ENCODE measurements at places on chromosomes 16 and 17. TPM values are rescaled to one million over a fixed set of nuclear protein-coding genes. Genes with fewer than 3 reads are reported as not detected.
A peak's percentile ranks its signal among the peaks of the same experiment; 100 is the strongest.

GRCh38 chr17:47975189-47975822 is 4.4 kb downstream of the CDK5RAP3 start:
- peaks cover 49% of the 10 kb centered on the region for H3K36me3 ChIP-seq
- no peak overlapping the region for H3K27ac ChIP-seq
- H3K4me3 ChIP-seq: no peak overlapping the region
- peaks cover 6% of the 10 kb centered on the region for H3K4me1 ChIP-seq
- H3K27me3 ChIP-seq: no peaks in the 10 kb centered on the region
- DNase-seq: no peak

DNA sequence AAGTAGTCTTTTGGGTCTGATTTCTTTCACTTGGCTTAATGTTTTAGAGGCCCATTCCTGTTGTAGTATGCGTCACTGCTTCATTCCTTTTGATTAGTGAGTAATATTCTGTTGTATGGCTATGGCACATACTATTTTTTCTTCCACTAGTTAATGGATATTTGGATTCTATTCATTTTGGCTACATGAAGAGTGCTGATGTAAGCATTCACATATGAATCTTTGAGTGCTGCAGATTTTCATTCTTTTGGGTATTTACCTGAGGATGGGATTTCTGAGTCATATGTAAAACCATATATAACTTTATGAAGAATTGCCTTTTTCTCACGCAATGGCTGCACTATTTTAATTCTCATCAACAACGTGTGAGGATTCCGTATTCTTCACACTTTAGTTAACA is 113.6 kb downstream of the AHSP start:
- DNase-seq: no peak
- no peaks in the 10 kb centered on the region for H3K36me3 ChIP-seq
- no peaks in the 10 kb centered on the region for H3K27me3 ChIP-seq
- H3K27ac ChIP-seq: no peak overlapping the region
- no peaks in the 10 kb centered on the region for H3K4me1 ChIP-seq

- H3K4me3 ChIP-seq: no peak overlapping the region
- no peak overlapping the region for H3K27ac ChIP-seq
- H3K27me3 ChIP-seq: no peaks in the 10 kb centered on the region
- H3K36me3 ChIP-seq: no peaks in the 10 kb centered on the region
Observed at GRCh38 chr17:79622776-79623175, 11.9 kb upstream of the RBFOX3 start.

- no peak overlapping the region for H3K27ac ChIP-seq
- H3K4me3 ChIP-seq: no peak overlapping the region
- DNase-seq: no peak
Observed at GRCh38 chr16:57192146-57192545, 6.0 kb downstream of the RSPRY1 start.

DNA sequence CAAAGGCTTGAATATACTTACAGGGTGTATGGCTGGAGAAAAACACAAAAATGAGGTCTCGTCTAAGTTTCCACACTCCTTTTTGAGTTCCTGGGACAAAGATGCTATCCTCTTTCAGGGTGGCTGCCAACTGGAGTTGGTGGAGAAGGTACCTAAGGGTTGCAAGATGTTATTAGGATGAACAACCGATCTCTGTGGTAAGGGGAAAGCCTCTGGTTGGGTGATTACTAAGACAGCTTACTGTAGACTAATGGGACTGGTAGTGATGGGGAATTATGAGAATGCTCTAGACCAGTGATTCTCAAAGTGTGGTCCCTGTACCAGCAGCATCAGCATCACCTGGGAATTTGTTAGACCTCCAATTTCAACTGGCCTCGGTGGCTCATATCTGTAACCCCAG is 6.0 kb downstream of the ADAT1 start:
- DNase-seq: no peak
- no peaks in the 10 kb centered on the region for H3K27me3 ChIP-seq
- peaks cover 6% of the 10 kb centered on the region for H3K4me1 ChIP-seq
- H3K36me3 ChIP-seq: peaks cover 64% of the 10 kb centered on the region

DNA sequence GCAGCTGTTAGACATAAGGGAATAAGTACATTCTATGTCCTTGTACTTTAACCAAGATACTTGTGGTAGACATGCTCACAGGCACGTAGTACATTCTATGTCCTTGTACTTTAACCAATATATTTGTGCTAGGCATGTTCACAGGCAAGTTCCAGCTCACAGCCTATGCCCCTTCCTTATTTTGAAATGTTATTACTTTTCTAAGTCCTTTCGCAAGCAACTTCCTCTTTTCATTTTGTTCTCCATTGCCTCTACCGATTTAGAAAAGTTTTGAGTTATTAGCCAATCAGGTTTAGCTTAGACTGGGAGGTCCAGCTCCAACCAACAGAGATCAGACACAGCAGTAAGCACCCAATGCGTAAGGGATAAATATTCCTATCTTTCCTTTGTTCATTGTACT is 60.1 kb upstream of the NUDT7 start:
- DNase-seq: no peak
- H3K27ac ChIP-seq: no peak overlapping the region
- no peaks in the 10 kb centered on the region for H3K27me3 ChIP-seq
- no peak overlapping the region for H3K4me3 ChIP-seq
- H3K4me1 ChIP-seq: no peaks in the 10 kb centered on the region
- H3K36me3 ChIP-seq: no peaks in the 10 kb centered on the region

GRCh38 chr17:31678431-31678830 is 180.6 kb downstream of the COPRS start:
- H3K36me3 ChIP-seq: no peaks in the 10 kb centered on the region
- H3K4me1 ChIP-seq: no peaks in the 10 kb centered on the region
- H3K4me3 ChIP-seq: no peak overlapping the region
- DNase-seq: no peak
- H3K27me3 ChIP-seq: no peaks in the 10 kb centered on the region
- no peak overlapping the region for H3K27ac ChIP-seq

DNA sequence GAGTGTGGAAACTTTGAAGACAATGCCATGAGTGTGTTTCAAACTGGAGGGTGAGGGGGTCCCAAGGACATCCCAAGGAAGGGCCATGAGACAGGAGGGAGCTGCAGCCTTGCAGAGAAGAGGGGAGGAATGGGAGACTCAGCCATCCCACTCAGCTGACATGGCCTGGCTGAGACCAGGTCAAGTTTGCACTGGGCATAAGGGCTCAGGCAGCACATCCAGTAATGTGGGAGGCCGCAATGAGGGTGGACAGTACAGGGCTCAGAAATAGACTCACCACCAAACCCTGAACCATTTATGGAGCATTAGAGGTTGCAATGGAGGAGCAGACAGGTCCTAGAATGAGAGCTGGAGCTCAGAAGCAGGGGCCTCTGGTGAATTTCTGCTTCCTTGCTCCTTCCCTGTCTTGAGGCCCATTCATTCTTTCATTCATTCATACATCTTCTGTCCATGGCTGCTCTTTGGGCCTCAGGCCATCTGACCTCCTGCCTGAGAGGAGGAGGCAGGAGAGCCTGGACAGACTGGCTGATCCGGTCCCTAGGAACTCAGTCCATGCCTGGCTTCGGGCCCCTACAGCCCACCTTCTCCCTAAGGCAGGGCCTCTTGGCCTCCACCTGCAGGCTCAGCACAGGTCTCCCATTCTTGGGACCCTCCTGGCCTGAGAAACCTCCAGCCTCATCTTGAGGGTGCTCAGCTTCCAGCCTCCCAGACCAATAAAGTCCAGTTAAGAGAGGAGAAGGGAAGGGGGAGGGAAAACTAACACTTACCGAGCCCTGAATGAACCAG is 70.5 kb upstream of the CDH5 start:
- H3K36me3 ChIP-seq: no peaks in the 10 kb centered on the region
- no peak for DNase-seq
- no peaks in the 10 kb centered on the region for H3K27me3 ChIP-seq
- no peak overlapping the region for H3K27ac ChIP-seq
- H3K4me3 ChIP-seq: no peak overlapping the region

- H3K27ac ChIP-seq: no peak overlapping the region
- no peak for DNase-seq
- H3K27me3 ChIP-seq: no peaks in the 10 kb centered on the region
- H3K36me3 ChIP-seq: no peaks in the 10 kb centered on the region
- H3K4me1 ChIP-seq: no peaks in the 10 kb centered on the region
Observed at GRCh38 chr16:69880640-69881133, 70.4 kb upstream of the CLEC18A start.

DNA sequence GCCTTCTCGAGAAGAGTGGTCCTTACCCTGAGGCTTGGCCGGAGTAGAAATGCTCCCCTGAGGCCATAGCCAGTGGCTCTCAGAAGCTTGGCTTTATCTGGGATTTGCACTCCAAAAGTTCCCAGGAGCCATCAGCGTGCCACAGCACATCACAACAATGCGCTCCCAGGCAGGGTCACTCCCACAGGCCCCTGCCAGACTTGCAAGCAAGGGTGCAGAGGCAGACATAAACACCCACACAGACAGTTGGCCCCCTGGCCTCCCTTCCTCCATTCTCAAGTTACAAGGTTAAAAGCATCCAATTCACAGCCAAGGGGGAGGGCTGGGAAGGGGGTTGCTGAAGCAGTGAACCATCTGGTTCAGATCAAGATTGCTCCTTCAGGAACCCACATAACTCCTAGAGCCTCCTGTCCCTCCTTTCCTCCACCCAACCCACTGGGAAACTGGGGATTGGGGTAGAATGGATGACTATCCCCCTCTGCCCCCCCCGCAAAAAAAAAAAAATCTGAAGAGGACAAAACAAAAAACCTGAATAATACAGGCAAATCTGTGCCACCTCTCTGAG is 1.8 kb downstream of the ST3GAL2 start:
- no peak overlapping the region for H3K27ac ChIP-seq
- H3K4me1 ChIP-seq: peaks cover 20% of the 10 kb centered on the region
- DNase-seq: peak; percentile 67
- peak overlapping the region; percentile 92 for H3K4me3 ChIP-seq

- peaks cover 4% of the 10 kb centered on the region for H3K4me1 ChIP-seq
- H3K27me3 ChIP-seq: no peaks in the 10 kb centered on the region
- H3K36me3 ChIP-seq: no peaks in the 10 kb centered on the region
- H3K4me3 ChIP-seq: no peak overlapping the region
- H3K27ac ChIP-seq: no peak overlapping the region
- no peak for DNase-seq
Observed at GRCh38 chr17:65407017-65407416, 154.4 kb downstream of the AXIN2 start.

GRCh38 chr16:78127130-78127529 is 27.7 kb downstream of the WWOX start:
- no peak overlapping the region for H3K4me3 ChIP-seq
- no peak for DNase-seq
- H3K36me3 ChIP-seq: no peaks in the 10 kb centered on the region
- peaks cover 3% of the 10 kb centered on the region for H3K4me1 ChIP-seq

DNA sequence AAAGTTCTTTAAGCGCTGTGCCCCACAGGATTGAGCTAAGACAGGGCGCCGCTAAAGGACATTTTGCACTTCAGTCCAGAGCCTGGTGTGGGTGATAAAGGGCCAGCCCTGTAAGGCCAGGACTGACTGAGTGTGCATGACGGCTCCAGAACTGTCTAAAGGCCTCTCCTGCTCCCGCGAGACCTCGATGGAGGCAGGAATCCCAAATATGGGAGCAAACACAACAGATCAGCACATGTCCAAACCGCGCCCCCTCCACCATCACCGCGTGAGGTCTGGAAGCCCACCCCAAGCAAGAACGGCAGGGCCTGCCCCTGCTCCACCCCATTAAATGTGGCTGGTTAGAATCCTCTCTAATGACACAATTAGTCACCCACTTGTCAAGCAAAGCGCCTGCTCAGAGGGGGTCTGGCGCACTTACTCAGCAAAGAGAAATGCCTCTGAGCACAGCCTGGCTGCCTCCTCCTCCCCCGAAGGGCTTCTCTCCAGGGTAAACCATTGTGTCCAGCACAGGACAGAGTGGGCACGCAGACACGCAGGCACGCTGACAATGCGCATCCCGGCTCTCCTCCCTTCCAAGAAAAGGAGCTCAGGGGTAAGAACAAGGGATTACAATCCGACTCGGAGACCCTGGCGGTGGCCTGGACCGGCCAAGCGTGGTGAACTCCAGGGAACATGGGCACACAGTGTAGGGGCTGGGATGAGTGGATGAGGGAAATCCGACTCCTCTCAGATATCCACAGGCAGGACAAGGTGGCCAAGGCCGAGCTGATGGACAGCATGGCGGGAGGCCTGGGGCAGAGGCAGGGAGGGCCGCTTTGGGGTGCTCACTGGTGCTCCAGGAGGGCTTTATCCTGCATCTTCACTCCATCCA is 1.5 kb downstream of the MXRA7 start:
- H3K36me3 ChIP-seq: no peaks in the 10 kb centered on the region
- peaks cover 22% of the 10 kb centered on the region for H3K4me1 ChIP-seq
- H3K27me3 ChIP-seq: peaks cover 22% of the 10 kb centered on the region

- no peaks in the 10 kb centered on the region for H3K36me3 ChIP-seq
- H3K4me1 ChIP-seq: 0 out of 2 replicates have a peak, but pooled peaks cover 7% of the 10 kb centered on the region
- H3K27me3 ChIP-seq: no peaks in the 10 kb centered on the region
- no peak for DNase-seq
Observed at GRCh38 chr17:10051112-10051511, 146.0 kb upstream of the RCVRN start.

GRCh38 chr17:19647697-19648474 is 665 bp upstream of the ALDH3A2 start:
- peaks cover under 1% of the 10 kb centered on the region for H3K36me3 ChIP-seq
- H3K27ac ChIP-seq: peak overlapping the region; percentile 13
- no peaks in the 10 kb centered on the region for H3K27me3 ChIP-seq

DNA sequence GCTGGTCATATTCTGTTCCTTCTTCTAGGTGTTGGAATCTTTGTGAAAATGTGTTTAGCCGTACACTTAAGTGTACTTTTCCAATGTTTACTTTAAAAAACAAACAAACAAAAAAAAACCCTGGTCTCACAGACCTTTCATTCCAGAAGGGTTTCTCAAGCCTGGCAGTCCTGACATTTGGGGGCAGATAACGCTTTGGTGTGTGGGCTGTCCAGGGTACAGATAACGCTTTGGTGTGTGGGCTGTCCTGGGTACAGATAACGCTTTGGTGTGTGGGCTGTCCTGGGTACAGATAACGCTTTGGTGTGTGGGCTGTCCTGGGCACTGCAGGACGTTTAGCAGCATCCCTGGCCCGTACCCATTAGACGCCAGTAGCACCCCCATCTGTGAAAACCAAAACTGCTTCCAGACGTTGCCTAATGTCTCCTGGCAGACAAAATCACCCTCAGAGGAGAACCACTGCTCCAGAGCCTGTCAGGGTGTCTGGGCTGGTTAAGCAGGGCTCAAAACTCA is 15.2 kb upstream of the FLCN start:
- no peaks in the 10 kb centered on the region for H3K4me1 ChIP-seq
- H3K36me3 ChIP-seq: peaks cover 53% of the 10 kb centered on the region
- no peaks in the 10 kb centered on the region for H3K27me3 ChIP-seq
- DNase-seq: no peak
- no peak overlapping the region for H3K27ac ChIP-seq

- no peaks in the 10 kb centered on the region for H3K36me3 ChIP-seq
- no peaks in the 10 kb centered on the region for H3K27me3 ChIP-seq
- H3K4me3 ChIP-seq: no peak overlapping the region
- H3K27ac ChIP-seq: no peak overlapping the region
- no peak for DNase-seq
Observed at GRCh38 chr17:13099089-13099735, 81.4 kb upstream of the ELAC2 start.

GRCh38 chr16:11409398-11409797 is 64.1 kb downstream of the RMI2 start:
- no peaks in the 10 kb centered on the region for H3K4me1 ChIP-seq
- no peak overlapping the region for H3K27ac ChIP-seq
- no peak overlapping the region for H3K4me3 ChIP-seq
- H3K27me3 ChIP-seq: no peaks in the 10 kb centered on the region
- H3K36me3 ChIP-seq: no peaks in the 10 kb centered on the region
- no peak for DNase-seq

GRCh38 chr16:18936727-18937340 is 10.6 kb upstream of the SMG1 start:
- H3K36me3 ChIP-seq: no peaks in the 10 kb centered on the region
- no peak overlapping the region for H3K27ac ChIP-seq

The CLDN9 gene
- total RNA-seq: 0.60 TPM

The MYH8 gene
- total RNA-seq: not detected

The MEOX1 gene
- not detected for total RNA-seq

The FBXO47 gene
- total RNA-seq: not detected

The OR1F1 gene
- 0.48 TPM for total RNA-seq

The HEATR9 gene
- not detected for total RNA-seq

The STH gene
- total RNA-seq: not detected

Measured in H1 (cell line).